ENCODE measurements at places on chromosomes 4 and X. TPM values are rescaled to one million over a fixed set of nuclear protein-coding genes. Genes with fewer than 3 reads are reported as not detected.

DNA sequence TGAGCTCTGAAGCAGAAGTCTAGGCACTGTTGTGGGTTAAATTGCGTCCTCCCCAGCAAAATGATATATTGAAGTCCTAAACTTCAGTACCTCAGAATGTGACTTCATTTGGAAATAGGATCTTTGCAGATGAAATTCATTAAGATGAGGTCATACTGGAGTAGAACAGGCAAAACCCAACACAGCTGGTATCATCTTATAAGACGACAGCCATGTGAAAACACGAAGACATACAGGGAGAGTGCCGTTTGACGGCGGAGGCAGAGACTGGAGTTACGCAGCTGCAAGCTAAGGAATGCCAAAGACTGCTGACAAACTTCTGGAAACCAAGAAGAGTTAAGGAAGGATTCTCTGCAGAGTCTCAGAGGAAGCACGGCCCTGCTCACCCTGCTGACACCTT lies 241.5 kb downstream of the MAML3 start:
- DNase-seq, result no peak

GRCh38 chr4:153403726-153404125 lies 59.2 kb downstream of the MND1 start:
- no peak for DNase-seq

DNA sequence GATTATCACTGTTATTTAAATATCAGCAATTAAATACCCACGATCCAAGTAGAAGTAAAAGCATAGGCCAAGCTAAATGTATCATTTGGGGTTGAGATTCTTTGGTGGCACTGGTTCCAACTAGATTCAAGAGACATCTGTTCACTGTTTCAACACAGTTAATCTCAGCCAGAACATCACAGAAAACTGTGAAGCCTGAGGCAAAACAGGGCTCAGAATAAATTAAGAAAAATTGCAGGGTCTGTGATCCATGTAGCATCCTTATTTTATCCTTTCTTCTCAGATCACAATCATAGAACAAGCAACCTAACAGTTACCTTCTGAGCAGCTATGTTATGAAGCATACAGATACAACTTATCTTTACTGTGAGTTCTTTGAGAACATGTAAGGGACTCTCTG lies 23.7 kb downstream of the YTHDC1 start:
- DNase-seq, result no peak

DNA sequence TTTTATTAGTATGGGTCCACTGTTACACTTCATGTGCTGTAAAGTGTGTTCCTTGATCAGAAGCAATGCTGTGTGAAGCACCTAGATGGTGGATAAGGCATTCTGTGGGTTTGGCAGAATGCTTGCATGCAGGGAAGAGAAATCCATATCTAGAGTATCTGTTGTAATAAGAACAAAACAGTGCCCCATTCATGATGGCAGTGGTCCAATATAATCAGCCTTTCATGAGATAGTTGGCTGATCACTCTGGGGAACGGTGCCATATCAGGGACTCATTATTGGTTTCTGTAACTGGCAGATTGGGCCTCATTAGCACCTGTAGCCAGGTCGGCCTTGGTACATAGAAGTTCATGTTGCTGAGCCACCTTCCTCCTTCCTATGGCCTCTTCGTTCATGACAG lies 28.7 kb downstream of the STIM2 start:
- DNase-seq, result no peak

- DNase-seq, result no peak
Measured at GRCh38 chr4:1093391-1094335, 19.7 kb downstream of the RNF212 start.

DNA sequence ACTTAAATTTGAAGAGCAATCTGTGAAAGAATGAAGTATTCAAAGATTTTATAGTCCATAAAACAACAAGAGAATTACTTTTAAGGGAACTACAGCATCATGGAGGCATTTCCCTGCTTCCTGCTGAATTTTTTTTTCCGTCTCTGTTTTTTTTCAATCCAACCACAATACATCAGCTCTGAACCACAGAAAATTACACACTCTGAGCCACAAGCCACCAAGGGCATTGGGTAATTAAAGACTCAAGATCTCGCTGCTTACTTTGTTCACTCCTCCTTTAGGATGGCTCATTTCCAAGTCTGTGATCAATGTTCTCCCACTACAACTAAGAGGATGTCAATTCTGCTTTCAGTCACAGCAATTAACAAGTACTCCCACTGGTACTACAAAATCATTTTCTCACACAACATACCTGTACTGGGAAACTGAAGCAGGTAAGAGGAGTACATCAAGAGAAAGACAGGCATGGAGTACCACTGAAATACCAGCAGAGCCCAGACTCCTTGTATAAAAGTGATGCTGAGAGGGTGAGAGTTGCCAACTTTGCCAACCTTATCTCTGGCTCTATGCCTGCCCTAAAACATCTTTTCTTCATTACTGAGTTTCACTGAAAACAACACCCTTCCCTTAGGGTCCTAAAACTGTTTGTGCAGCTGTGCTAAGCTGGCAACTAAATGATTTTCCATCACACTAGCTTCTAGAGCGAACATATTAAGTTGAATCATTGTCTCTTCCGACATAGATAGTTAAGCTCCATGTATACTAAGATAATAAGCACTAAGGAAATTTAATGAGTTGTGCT lies 105.8 kb upstream of the MAGEB18 start:
- no peak for DNase-seq

DNA sequence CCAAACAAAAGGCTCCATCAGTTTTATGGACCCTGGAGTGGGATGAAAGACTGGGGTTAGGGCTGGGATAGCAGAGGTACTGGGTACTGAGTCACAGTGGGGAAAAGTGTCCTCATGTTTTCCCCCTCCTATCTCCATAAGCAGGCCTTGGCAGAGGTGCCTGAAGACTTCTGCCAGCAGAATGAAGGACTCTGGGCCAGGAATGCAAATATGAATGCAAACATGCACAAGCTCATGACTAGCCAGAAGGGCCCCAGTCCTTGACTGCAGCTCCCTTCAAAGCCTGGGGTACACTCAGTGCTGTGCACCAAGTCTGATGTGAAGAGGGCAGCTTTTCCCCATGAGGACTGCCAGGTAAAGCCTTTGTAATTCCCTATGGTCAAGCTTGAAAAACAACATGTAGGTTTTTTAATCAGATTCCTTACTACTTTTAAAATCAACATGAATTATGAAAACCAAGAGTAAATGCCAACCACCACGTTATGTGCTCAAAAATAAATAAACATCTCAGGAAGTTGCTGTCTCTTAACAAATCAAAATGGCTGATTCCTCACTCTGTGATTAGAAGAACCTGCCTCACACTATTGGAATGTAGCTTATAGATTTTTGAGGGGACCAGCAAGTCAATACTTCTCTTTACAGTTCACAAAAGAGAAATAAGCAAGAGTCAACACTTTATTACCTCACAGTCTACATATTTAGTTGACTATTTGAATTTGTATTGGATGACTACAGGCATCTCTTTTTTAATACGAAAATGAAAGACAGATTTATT lies 1512.0 kb downstream of the ARAP2 start:
- no peak for DNase-seq

GRCh38 chr4:7473081-7473480 lies 38.4 kb upstream of the PSAPL1 start:
- DNase-seq, result no peak

DNA sequence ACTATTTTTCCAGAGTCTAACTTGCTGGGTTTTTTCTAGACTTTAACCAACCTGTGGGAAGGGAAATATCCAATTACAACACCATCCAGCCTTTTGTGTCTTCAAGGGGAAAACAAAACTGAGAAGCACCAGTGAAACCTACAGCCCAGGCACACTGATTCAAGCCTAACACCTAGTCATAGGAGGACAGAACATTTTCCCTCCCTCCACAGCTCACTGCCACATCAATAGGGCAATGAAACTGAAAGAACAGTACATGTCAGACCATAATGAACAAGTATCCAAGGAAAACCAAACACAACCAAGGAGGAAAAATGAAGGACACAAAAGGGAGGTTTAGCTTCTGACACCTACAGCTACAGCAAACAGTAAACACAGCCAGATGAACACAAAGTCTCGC lies 17.6 kb downstream of the MAGEA8 start:
- DNase-seq, result no peak

- DNase-seq, result no peak
Measured at GRCh38 chrX:39591099-39591498, 506.7 kb downstream of the BCOR start.

GRCh38 chrX:19630228-19630627 lies 114.9 kb upstream of the MAP3K15 start:
- no peak for DNase-seq

- no peak for DNase-seq
Measured at GRCh38 chr4:38681281-38681991, 17.4 kb downstream of the KLF3 start.

- DNase-seq, result no peak
Measured at GRCh38 chrX:53156207-53156596, 62.3 kb downstream of the KANTR start.

DNA sequence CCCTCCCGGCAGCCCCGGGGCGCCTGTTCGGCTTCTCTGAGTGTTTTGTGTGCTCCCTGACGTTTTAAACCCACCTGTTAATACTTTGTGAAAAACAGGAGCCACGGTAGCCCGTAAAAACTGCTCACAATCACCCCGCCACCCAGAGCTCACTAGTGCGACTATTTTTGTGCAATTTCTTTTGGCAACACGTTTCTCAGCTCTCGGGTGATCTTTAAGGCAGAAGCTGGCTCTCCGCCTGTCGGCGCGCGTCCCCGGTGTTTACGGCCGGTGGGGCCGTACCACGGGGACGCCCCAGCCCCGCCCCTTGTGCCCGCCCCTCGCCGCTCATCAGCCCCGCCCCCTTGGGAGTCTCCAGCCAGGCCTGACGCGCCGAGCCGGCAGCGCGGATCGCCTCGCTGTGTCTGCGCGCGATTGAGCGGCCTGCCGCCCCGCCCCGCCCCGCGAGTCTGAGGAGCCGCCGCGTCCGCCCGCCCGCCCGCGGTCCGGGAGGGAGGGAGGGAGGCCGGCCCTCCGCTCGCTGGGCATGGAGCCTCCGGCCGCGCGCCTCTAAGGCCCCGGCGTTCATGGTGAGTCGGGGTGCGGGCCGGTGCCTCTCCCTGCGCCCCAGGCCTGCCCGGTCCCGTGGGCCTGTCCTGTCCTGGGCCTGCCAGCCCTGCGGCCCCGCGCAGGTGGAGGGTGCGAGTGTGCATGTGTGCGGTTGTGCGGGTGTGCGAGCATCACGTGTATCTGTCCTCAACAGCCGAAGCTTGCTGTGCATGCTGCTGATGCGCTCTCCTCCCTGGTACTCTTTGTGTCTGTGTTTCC lies 56.2 kb upstream of the TADA2B start:
- peak; percentile 95 for DNase-seq

- DNase-seq, result no peak
Measured at GRCh38 chrX:81348388-81348787, 146.5 kb downstream of the SH3BGRL start.

DNA sequence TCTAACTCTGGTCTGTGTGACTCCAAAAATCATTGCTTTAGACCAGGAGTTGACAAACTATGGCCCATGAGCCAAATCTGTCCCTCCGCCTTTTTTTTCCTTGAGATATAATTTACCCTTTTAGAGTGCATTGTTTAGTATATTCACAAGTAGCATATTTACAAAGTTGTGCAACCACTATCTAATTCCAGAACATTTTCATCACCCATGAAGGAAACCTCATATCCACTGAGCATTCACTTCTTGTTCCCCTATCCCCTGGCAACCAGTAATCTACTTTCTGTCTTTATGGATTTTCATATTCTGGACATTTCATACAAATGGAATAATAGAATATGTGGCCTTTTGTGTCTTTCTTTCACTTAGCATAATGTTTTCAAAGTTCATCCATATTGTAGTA lies 67.4 kb upstream of the CITED1 start:
- no peak for DNase-seq

DNA sequence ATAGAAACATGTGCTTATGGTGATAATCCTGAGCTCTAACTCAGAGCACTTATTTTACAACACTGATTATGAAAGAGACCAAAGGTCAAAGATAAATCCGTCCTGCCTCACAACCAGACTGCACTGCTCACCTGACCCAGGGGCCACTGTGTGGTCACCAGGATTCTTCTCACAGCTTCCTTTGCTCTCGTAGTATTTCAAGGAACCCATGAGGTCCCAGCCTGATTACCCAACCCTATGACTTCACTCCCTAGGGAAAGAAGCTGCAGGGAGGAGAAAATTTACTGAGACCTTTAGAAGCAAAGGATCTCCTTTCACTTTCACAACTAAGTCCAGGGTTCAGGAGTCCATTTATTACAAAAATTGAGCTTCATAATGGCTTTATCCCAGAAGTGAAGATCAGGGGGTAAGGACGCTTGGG lies 9.6 kb downstream of the SLC25A5 start:
- DNase-seq, result no peak

- no peak for DNase-seq
Measured at GRCh38 chr4:124455671-124456070, 256.9 kb downstream of the ANKRD50 start.

- no peak for DNase-seq
Measured at GRCh38 chr4:16995451-16995850, 97.0 kb upstream of the LDB2 start.

DNA sequence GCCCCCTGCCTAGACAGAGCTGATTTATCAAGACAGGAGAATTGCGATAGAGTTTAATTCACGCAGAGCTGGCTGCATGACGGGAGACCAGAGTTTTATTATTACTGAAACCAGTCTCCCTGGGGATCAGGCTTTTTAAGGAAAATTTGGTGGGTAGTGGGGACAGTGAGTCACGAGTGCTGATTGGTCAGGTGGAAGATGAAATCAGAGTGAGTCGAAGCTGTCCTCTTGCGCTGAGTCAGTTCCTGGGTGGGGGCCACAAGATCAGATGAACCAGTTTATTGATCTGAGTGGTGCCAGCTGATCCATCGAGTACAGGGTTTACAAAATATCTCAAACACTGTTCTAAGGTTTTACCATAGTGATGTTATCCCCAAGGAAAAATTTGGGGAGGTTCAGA lies 36.6 kb downstream of the MYOZ2 start:
- no peak for DNase-seq

- DNase-seq, result no peak
Measured at GRCh38 chr4:5957076-5957475, 61.2 kb downstream of the C4orf50 start.

DNA sequence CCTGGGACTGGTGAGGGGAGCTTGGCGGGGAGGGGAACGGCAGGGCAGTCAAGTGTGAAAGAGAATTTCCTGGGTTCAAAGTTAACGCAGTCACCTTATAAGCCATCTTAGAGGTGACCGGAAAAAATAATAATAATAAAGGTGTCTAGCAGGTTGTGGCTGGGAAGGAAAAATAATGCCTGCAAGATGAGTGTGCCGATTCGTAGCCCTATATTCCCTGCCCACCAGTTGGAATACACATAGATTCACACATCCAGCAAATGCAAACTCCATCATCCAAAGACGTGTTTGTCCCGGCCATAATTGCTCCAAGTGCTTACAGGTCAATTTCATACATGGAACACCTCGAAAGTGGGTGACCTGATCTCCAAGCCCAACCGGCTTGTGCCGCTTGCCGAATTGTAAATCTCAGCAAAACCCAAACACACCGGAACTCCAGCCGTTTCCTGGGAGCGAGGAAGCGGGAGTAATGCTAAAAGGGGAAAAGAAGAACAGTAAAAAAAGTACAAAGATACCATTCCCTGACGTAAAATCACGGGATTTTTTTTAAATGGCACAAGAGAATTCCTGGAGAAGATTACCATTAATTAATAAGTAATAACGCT lies 1.3 kb upstream of the FAT1 start:
- no peak for DNase-seq

The CRMP1 gene
- total RNA-seq, result not detected

The SLC25A6 gene
- 241 TPM for total RNA-seq

The F8A1 gene
- 50.5 TPM for total RNA-seq

The ATP8A1 gene
- 55.3 TPM for total RNA-seq

The BEX5 gene
- total RNA-seq, result 2.6 TPM

The KLHL15 gene
- total RNA-seq, result 14.3 TPM

The FGF13 gene
- total RNA-seq, result not detected

The XAGE1A gene
- not detected for total RNA-seq

The DDIT4L gene
- not detected for total RNA-seq

The UBL4A gene
- 45.3 TPM for total RNA-seq
